Activated CD4-positive, alpha-beta T cell treated with anti-CD3 and anti-CD28 coated beads, Interleukin-2, amount 50 U/mL, for 4 hours (primary cell): ENCODE measurements at places on chromosomes 6 and 20.

DNA sequence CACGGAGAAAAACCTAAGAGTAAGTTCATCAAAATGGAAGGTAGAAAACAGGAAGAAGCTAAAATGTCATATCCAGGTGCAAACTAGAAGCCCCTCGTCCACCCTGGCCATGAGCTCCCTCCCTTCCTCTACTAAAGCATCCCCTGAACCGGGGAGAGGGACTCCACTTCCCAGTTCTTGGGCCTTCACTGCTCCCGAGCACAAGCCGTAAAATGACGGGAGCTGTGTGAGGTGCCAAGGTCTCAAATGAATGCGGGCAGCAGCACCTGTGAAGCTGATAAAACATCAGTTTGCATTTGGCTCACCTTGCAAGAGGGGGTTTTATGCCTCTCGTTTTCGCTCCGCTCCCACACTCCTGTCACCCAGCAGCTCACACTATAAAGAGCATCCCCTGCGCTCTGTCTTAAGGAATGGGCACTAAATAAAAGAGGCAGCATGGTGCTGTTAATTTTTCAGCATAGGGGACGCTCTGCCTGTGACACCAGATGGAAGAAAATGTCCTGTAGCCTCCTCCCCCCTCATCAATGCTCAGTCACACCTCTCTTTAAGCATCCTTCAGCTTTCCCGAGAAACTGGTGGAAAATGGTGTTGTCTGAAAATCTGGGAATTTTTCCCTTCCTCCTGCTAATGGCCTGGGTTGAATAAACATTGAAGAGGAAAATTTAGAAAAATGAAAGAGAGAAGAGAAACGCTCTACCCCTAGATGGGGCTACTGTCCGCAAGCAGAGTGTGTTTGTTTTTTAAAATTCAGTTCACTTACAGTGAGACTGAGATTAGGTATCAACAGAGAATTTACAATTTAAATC lies 563.0 kb upstream of the AGPAT4 start:
- DNase-seq, result no peak

GRCh38 chr6:139640921-139641320 lies 266.5 kb upstream of the CITED2 start:
- no peak for DNase-seq

GRCh38 chr20:57397693-57398108 lies 6.5 kb downstream of the RBM38 start:
- DNase-seq, result peak; percentile 60

GRCh38 chr6:3290149-3290930 lies 31.6 kb downstream of the PSMG4 start:
- no peak for DNase-seq

DNA sequence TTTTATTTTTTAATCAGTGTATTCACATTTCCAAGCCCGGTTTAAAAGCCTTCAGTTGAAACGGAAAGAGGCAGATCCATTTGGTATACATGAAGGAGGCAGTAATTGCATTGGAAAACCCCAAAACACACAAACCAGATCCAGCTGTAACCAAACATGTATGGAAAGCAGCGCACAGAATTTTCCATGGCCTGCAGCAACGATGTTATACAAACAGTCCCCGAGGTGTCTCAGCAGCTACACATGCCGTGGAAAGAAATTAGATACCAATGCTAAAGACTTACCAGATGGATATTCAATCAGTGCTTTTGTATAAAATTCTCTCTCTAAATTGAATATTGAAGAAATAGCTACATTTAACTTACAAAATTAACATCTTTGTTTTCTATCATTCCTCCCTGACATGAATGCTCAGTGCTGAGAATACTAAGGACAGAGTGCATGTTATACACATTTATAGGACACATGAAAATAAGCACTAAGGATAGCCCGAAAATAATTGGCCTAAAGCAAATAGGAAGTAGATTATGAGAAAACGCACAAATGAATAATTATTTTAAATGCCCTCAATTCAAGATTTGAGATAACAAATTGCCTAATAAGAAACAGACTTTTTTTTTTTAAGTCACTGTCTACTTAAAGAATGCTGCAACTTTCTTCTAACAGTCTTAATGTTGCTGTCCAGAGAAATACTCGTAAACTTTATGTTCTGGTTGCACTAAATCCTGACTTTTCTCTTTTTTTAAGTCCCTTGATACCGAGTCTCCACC lies 713.1 kb downstream of the HDGFL1 start:
- no peak for DNase-seq

DNA sequence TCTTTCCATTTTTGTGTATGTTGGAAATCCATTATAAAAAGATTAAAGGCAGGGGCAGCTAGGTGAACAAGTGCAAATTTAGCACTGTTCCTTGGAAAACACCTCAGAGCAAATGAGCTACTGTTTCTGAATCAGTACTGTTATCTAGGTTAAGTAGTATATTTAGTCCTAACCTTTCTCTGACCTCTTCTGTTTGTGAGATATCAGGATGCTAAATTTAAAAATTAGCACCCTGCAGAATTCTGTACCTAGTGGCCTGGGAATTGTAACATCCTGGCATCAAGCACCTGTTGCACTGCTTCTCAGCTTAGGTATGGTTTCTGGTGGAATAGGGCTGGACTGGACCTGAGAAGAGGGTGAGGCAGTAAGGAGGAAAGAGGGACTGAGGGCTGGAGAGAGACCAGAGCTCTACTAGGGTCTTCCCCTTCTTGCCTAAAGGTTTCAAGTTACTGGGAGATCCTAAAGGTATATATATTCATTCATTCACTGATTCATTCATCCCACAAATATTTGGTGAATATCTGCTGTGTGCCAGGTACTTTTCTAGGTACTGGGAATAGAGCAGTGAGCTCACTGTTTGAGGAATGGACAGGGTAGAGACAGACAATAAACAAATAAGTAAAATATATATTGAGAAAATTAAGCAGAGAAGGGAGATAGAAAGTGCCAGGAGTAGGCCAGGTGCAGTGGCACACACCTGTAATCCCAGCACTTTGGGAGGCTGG lies 5.2 kb downstream of the ZNF76 start:
- DNase-seq, result no peak

- DNase-seq, result no peak
Measured at GRCh38 chr6:36692861-36693702, 4.5 kb upstream of the RAB44 start.

DNA sequence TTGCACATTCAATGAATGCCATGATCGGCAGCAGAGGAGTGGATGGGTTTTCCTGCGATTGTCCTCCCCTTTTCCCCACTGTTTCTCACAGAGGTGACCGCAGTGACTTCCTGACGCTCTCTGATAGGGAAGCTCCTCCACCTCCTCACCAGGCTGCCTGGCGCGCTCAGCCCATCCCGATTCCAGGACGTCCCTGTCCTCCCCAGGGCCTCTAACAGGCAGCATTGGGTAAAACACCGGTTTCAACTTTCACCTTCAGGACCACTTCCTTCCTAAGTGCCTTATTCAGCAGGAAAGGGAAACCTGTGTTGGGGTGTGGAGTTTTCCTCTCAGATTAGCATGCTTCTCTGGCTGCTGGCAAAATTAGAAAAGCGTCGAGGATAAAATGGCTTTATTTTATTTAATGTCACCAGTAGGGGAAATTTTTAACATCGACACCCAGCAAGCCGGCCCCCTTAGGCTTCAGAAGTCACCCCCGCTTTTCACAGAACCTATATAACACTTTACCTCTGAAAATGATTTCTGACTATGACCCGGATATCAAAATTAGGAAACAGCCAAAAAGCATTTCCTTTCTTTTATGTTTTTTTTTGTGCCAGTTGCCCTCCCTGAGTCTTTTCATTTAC lies 570.4 kb upstream of the GJE1 start:
- DNase-seq, result peak; percentile 2

DNA sequence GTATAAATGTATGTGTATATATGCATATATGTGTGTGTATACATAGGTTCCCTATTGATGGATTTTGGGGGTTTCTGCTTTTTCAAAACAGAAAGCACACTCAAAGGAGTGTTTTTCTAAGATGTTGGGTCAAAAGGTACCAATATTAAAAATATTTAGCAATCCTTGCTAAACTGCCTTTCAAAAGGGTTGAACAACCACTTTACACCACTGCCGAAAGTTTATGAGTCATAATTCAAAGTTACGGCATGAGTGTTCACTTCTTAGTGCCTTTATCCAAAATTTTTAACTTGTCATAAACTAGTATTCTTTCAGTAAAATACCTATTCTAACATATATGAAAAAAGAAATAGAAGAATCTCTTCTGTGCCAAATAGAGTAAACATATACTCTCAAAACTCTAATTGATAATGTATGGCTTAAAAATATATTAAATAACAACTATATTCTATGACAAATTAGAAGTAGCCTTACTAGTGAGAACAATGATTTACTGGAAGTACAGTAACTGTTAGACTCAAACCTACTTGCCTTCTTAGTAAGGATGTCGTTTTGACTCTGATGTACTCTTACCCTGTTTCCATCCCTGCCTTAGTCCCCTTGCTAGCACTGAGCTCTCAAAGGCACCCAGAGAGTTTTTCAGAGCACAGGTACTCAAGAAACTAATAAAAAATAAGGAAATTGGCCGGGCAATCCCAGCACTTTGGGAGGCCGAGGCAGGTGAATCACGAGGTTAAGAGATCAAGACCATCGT lies 136.1 kb downstream of the INSM1 start:
- DNase-seq, result no peak

GRCh38 chr6:167030222-167031072 lies 31.2 kb downstream of the CEP43 start:
- DNase-seq, result no peak

DNA sequence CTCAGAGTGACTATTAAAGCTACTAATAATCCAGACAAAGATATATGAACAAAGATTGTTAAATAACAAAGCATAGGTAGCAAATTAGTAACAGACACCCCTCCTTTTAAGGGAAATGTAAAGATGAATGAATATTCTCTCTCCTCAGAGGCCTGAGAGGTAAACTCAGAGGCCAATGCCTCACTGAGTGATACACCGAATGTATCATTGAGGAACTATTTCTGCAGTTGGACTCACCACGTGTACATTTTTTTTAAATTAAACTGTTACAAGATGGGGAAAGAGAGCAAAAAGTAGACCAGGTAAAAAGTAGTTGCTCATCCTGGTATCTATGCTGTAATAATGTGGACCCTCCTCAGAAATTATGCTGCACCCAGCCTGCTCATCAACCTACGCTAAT lies 72.3 kb upstream of the IPCEF1 start:
- DNase-seq, result no peak

GRCh38 chr6:45109551-45109950 lies 218.6 kb upstream of the RUNX2 start:
- DNase-seq, result no peak

DNA sequence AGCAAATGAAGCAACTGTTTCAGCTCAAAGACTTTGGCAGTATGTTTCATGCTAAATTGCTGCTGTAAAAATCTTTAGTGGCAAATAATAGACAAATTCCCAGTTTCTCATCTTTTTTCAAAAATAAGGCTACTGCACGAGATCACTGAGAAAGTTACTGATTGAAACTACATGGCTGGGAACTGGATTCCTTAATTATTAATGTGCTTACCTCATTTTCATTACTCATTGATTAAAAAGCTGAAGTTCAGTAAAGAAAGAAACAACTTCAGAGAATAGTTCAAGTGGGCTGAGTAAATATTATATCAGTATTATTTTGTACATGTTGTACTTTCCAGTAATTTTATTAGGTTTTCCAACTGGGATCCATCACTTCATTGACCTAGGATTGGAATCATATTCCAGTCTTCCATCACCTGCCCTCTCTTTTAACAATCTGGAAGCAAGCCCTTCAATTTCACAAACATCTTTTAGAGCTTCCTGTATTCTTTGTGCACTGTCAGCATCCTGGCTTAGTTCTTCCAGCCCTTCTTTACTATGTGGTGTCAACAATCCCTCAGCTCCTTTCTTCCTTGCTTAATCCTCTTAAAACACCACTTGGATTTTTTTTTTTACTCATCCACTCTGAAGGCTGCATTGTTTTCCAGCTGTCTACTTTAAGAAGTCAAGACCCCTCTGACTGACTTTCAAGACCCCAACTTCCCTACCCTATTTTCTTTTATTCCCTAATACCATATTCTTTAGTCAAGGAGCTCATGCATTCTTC lies 4.3 kb downstream of the MEI4 start:
- DNase-seq, result no peak

- no peak for DNase-seq
Measured at GRCh38 chr6:8494730-8495129, 59.4 kb upstream of the SLC35B3 start.

GRCh38 chr20:1119128-1119505 lies 715 bp downstream of the PSMF1 start:
- DNase-seq, result no peak

GRCh38 chr6:136920216-136920615 lies 1.9 kb upstream of the SLC35D3 start:
- no peak for DNase-seq
